Stimulated activated CD8-positive, alpha-beta memory T cell treated with anti-CD3 and anti-CD28 coated beads, Interleukin-2, amount 100 ng/mL, for 1 hour (primary cell): ENCODE measurements at places on chromosomes 12 and 14.

DNA sequence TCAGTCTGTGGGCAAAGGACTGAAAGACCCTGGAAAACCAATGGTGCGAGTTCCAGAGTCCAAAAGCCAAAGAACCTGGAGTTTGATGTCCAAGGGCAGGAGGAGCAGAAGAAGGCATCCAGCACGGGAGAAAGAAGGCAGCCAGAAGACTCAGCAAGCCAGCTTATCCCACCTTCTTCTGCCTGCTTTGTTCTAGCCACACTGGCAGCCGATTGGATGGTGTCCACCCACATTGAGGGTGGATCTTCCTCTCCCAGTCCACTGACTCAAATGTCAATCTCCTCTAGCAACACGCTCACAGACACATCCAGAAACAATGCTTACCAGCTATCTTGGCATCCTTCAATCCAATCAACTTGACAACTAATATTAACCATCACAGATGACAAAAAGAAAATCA is 57.2 kb upstream of the CAPRIN2 start:
- DNase-seq, result no peak

DNA sequence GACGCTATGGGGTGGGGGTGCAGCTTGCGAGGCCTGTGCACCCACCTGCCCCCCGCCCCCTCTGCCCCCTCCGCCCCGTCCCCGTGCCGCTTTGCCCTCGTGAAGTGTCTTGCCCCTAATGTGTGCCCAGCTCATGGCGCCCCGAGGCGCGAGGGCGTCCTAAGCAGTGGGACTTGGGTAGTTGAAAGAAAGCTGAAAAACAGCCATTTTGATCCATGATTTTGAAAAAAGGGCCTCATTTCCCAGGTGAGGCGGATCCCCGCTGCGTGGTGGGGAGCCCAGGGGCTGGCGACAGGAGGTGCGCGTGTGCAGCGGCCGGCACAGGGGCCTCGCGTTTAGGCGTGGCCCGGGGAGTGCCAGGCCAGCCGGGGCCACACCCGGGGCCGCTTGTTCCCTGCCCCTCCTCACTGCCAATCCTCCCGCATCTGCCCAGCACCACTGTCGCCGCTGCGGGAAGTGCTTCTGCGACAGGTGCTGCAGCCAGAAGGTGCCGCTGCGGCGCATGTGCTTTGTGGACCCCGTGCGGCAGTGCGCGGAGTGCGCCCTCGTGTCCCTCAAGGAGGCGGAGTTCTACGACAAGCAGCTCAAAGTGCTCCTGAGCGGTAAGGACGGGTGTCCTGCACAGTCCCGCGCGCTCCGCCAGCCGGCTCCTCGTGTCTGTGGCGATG is 11.8 kb downstream of the ZFYVE21 start:
- no peak for DNase-seq

- no peak for DNase-seq
These were observed 2.3 kb upstream of the C14orf39 start for GRCh38 chr14:60488175-60488574.

- no peak for DNase-seq
These were observed 789.4 kb upstream of the TBX3 start for GRCh38 chr12:115473257-115473956.

DNA sequence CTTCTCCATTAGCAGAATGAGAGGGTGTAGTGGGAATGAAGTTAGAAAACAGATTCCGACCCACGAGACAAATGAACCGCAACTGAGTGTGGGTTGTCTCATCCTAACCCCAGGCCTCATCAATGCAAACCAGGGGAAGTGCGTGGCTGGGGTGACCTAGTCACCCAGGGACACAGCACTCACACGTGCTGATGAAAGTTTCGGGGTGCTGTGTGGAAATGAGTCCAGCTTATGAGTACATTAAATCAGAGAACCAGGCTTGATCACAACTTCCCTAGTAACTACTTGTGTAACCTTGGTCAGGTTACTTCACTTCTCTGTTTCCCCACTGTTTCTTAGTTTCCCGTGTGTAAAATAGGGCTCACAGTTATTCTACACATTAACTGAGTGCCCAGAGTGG is 95.4 kb upstream of the CDKN3 start:
- no peak for DNase-seq

GRCh38 chr14:60760644-60761364 is 26.2 kb downstream of the MNAT1 start:
- no peak for DNase-seq

DNA sequence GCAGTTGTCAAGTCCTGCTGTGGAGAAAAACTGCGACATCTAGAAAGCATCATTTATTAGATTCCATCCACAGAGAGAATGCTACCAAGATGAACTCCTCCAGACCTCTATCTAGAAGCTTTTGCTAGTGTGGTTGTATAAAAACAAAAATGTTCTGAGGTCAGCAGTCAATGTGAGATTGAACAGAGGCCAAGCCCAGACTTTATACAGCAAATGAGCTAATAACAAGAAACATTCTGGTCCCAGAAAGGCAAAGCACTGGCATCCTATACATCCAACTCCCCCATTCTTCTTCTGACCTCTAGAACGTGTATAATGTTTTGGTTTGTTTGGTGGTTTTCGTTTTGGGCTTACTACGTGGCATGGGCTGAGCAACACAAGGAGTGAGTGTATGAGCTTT is 26.7 kb upstream of the RIN3 start:
- no peak for DNase-seq

DNA sequence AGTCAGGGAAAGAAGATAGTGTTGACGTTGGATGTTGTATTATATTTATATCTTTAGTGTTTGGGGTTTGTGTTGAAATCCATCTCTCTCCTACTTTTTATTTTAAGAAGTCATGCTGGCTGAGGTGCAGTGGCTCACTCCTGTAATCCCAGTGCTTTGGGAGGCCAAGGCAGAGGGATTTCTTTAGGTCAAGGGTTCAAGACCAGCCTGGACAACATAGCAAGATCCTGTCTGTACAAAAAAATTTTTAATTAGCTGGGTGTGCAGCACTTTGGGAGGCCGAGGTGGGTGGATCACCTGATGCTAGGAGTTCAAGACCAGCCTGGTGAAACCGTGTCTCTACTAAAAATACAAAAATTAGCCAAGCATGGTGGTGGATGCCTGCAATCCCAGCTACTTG is 23.9 kb downstream of the A2ML1 start:
- no peak for DNase-seq

DNA sequence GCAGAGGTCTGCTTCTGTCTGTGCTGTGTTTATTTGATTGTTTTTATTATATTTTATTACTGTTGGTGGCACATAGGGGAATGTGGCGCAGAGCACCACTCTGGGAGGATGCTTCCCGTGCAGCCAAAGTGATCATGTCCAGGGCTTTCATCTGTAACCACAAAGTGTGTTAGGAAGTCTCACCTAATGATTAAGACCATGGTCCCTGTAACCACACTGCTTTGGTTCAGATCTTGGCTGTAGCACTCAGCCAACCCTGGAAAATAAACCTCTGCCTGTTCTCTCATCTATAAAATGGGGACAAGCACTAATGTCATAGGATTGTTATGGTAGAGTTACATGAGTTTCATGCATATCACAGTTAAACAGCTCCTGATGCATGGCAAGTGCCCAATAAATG is 1.9 kb downstream of the RESF1 start:
- DNase-seq, result no peak

DNA sequence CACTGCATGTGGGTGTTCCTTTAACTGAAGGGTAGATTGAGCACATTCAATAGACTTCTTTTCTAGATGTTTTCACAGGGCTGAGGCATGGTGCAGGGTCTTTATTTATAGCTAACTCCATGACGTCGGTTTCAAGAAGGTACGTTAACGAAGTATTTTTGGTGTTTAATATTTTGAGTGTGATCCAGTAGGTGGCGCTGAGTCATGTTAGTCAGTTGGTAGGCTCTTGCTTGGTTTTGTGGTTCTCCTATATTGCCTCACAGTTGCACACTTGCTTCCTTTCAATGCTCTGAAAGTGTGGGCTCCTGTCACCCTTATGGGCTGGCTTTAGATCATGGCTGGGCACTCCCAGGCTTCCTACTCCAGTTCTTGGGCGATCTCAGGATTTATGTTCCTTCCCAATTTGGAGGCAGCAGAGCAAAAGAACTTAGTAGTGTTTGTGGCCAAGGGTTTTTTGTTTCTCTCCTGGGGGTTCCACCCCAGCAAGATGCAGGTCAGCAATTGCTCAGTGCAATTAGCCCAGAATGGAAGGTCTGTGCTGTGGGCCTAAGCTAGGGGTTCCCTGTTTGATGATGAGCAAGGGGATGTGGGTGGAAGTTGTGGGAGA is 471.6 kb upstream of the FOXG1 start:
- no peak for DNase-seq

GRCh38 chr12:47838286-47838931 is 18.7 kb upstream of the HDAC7 start:
- no peak for DNase-seq

GRCh38 chr12:103627189-103627855 is 40.2 kb downstream of the STAB2 start:
- DNase-seq, result no peak

- no peak for DNase-seq
These were observed 41.6 kb downstream of the CHST11 start for GRCh38 chr12:104498211-104498801.

- DNase-seq, result no peak
These were observed 29.8 kb downstream of the YY1 start for GRCh38 chr14:100268591-100269207.

- no peak for DNase-seq
These were observed 78.4 kb downstream of the FGD4 start for GRCh38 chr12:32477714-32478113.

- no peak for DNase-seq
These were observed 43.8 kb downstream of the LRCOL1 start for GRCh38 chr12:132566516-132567131.

GRCh38 chr12:90062799-90063198 is 354.2 kb upstream of the ATP2B1 start:
- DNase-seq, result no peak

GRCh38 chr12:110079477-110080400 is 31.4 kb upstream of the C12orf76 start:
- DNase-seq, result peak; percentile 54

DNA sequence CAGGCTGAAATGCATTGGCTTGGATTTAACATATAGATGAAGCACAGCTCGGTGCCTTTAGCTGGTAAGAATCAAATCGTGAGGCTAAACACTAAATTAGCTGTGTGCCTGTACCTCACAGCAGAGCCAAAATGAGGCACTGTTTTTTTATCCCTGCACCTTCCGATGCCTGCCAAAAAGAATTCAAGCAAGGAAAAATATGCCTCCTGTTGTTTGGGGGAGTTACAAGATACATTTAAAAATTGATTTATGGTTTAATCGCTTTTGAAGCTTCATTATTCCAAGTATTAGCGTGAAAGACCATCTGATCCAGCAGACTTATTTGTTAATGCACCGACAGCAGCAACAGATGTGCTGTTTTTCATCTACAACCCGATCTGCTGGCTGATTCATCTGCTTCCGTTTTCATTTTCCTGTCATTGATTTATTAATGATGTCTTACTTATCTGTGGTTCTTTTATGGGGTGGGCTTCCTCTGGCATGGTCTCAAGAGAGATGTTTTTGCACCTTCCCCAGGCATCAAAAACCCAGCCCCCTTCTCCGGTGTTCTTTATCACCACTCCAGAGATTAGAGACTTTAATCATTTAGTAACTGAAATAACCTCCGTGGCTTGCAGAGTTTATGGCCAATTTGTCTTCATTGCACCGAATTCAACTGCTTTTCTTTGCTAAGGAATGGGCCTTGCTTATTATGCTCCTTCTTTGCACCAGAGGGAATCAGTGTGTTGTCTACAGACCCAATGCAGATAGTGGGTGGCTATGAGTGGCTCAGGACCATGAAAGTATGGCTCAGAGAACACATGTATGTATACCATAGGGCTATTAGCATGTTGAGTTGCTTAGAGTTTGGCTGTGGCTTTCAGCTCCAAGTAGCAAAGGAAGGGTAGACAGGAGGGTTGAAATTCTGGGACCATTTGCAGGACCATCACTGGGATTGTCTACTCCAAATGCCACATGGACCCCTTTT is 166.8 kb upstream of the TMEM260 start:
- DNase-seq, result no peak

DNA sequence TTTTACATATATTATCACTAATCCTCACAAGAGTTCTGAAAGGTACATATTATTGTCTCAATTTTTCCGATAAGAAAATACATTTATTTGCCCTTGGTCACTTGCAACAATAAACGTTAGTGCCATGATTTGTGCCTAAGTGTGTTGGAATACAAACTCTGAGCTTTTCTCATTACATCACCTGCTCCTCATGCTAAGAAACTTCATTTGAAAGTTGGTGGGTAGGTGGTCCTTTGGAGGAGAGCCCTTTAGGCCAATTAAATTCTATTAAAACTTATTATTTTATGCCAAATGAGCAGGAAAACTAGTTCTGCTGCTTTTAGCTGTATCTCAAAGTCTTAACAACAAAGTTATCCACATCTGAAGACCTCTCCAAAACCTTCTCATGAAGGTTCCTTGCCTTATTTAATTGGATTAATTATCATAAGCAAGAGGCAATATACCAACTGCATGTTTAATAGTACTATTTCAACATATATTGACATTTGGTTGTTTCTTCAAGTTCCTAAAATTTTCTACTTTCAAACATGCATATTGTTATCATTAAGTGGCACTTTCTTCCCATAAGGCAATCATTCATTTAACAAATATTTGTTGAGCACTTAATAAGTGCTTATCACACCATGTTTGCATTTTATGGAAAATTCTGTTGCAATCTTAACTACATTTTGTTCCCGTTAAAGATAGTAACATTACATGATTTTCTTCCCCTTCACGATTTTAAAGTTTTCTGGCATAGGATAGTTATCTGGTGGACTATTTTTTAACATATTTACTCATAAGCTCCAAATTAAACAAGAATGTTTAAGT is 40.1 kb upstream of the LRRK2 start:
- DNase-seq, result no peak

DNA sequence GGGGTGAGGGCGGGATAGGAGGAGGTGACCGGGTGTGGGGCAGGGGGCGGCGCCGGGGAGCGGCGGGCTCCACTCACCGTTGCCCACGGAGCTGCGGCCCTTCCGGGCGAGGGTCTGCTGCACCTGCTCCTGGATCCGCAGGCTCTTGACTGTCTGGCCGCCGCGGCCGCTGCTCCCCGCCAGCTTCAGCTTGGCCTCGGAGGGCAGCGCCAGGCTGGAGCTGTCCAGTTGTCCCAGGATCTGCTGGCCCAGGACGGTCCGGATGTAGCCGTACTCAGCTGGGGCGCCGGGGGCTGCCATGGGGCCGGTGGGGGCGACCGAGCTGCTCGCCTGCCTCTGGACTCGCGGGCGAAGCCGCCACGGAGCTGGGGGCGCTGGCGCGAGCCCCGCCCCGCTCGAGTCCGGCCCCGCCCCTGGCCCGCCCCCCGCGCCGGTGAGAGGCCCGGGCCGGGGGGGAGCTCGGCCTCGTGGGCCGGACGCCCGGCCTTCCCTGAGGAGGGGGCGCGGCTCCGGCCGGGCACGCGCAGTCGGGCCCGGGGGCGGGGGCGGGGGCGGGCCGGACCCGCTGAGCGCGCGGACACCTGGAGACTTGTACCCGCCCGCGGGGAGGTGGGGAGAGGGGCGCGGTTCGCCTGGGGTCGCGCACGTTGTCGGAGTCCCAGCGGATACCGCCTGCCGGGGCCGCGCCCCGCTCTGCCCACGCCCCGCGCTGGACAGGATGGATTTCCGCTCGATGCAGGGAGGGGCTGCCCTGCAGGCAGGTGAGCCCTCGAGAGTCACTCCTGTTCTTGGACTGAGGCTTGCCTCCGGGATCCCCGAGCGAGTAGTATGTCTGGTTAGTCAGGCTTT is at the start of gene PKP2:
PKP2 (minus strand) TSS at position 346 of the 849 bp plus-strand sequence; CDS start at position 300, 46 bp downstream.
- no peak for DNase-seq

- DNase-seq, result no peak
These were observed 113.9 kb upstream of the CPM start for GRCh38 chr12:69046920-69047319.

- no peak for DNase-seq
These were observed 245.8 kb upstream of the PDZRN4 start for GRCh38 chr12:40942326-40942725.
